ENCODE measurements at places on chromosomes 16 and 17.

DNA sequence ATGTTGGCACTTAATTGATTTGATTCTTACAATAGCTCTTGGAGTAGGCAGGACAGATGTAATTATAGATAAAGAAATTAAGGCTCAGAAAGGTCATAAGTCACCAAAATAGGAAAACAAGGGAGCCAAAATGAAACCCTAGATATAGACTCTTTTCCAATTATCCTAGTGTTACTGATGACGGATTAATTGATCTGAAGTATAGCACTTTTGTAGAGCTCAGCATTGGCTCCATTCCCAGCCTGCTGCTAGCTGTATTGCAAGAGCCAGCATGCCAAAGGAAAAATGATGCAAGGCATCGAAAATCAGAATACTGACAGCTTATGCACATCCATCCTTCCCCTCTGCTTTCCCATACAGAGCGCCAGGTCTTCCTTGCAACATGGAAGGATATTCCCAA lies 21.6 kb upstream of the RASL10B start:
- DNase-seq = peak; percentile 3

- DNase-seq = no peak
These were observed 1.7 kb upstream of the CES5A start for GRCh38 chr16:55876854-55877253.

DNA sequence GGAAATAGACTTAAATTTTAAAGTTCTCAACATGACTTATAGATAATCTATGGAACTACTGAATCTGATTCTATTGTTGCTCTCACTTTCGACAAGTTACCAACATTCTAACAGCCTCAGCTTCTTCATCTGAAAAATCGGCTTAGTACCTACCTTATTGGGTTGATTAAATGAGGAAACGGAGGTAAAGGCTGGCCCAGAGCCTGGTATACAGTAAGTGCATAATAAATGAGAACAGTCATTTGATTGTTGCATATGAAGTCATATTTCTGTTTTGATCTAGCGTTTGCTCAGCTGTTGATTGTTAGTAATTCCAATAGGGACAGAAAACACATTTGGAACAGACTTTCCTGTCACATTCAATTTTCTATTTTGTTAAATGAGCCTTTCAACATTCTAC lies 4.6 kb downstream of the VPS35L start:
- DNase-seq = no peak

GRCh38 chr17:17751489-17752088 lies 70.3 kb downstream of the RAI1 start:
- no peak for DNase-seq

- no peak for DNase-seq
These were observed 484.0 kb upstream of the ERCC4 start for GRCh38 chr16:13435873-13436474.

GRCh38 chr16:64151990-64152767 lies 969.7 kb downstream of the CDH11 start:
- DNase-seq = peak; percentile 43

DNA sequence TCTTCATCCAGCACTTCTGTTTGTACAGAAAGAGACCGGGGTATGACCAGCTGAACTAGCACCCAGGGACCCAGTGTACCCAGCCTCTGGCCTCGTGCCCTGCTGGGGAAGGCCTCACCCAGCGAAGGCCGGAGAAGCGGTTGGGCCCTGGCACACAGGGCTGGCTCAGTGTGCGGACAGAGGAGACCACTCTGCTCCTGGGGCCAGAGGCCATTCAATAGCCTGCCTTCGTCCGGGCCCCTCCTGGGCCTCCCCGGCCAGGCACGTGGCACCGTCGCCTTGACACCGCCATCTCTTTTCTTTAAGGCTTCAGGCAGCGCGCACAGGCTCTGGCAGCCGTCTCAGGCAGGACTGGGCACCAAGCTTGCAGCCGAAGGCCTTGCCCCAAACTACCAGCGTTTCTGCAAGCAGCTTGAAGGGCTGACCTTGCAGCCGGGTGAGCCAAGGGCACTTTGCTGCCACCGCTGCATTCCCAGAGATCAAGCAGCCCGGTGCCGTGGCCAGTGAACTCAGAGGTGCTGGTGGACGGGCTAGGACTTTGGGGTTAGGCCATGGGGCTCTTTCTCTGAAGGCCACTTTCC lies 8.0 kb downstream of the TAX1BP3 start:
- DNase-seq = no peak

DNA sequence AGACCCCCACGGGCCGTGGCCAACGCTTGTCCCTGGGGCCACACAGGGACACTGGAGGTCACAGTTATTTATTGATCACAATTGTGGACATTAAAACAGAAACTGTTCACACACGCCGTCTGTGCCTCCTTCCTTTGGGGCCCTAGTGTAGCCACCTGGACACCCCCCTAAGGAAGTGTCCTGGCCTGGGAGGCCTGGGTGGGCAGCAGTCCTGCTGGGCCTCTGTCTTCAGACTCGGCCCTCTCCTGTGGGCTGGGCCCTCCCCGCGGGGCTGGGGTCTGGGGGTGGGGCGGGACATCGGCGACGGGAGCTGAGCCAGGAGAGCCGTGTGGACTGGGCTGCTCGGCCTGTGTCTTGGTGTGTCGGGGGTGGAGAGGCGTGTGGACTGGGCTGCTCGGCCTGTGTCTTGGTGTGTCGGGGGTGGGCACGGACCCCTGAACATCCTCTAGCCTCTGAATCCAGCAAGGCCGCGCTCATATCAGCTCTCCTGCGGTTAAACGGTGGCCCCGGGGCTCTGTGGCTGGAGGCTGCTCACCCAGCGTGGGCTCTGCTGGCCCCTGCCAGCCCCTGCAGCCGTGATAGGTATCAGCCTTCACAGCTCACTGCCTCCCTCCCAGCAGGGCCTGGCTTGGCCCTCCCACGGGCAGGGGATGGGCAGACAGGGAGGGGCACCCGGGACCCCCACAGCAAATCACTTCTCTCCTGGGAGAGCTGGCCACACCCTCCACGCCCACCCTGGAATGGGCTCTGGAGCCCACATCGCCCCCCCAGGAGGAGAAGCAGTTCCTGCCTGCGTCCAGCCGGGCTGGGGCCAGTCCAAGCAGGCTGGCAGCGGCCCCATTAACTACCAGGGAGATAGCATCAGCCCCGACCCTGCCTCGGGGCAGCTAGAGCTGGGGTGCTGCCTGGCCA lies 1.1 kb upstream of the NHLRC4 start:
- no peak for DNase-seq

DNA sequence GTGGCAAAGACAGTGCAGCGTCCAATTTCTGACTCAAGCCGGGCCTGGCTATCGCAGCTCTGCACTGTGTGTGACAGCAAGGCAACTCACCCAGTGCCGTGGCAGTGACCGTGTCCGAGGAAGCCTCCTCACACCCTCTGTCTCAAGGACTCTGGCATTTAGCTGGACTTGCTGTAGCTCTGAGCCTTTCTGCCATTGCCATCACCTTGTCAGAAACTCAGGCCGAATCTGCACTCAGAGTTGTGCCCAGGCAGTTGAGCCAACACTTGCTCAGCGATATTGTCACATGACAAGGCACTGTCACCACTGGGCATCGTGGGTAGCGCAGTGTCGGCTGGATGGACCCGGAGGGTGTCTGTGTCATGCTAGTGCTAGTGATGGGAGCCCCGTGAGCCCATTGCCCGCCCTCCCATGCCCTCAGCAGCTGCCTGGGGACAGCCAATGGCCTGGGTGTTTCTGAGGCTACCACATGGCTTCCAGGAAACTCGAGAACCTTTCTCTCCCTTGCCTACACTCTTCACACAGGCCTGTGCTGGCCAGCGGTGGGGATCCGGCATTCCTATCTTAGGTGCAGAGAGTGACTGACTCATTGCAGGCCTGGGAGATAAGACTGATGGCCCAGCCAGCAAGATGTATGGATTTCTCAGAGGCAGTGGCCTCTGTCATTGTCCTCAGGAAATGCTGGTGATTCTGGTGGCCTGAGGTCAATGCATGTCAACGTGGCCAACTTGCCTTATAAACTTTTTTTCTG lies 22.1 kb upstream of the STH start:
- DNase-seq = no peak

GRCh38 chr16:8831871-8832716 lies 34.5 kb downstream of the PMM2 start:
- DNase-seq = no peak

- no peak for DNase-seq
These were observed 33.2 kb upstream of the KCNJ2 start for GRCh38 chr17:70136131-70136530.

GRCh38 chr16:85998171-85998867 lies 99.4 kb downstream of the IRF8 start:
- DNase-seq = no peak

- DNase-seq = no peak
These were observed 20.1 kb upstream of the DLX3 start for GRCh38 chr17:50015146-50015545.

- no peak for DNase-seq
These were observed 35.6 kb downstream of the YPEL2 start for GRCh38 chr17:59366773-59367656.

GRCh38 chr17:66397486-66397885 lies 95.1 kb downstream of the PRKCA start:
- no peak for DNase-seq

- no peak for DNase-seq
These were observed 162.0 kb upstream of the ZKSCAN2 start for GRCh38 chr16:25419681-25420080.

DNA sequence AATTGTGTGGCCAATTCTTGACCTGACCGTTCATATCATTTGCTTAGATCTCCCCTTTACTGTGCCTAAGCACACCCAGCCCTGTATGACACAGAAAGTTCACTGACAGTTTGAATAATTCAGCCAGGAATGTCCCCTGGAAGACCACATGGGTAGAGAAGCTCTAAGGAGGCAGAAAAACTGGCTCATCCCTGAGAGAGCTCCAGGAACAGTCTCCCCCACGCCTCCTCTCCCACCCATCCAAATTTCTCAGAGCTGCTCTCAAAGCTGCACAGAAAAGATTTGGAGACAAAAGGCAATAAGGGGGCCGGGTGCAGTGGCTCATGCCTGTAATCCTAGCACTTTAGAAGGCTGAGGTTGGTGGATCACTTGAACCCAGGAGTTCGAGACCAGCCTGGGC lies 11.2 kb downstream of the PRAC1 start:
- no peak for DNase-seq

DNA sequence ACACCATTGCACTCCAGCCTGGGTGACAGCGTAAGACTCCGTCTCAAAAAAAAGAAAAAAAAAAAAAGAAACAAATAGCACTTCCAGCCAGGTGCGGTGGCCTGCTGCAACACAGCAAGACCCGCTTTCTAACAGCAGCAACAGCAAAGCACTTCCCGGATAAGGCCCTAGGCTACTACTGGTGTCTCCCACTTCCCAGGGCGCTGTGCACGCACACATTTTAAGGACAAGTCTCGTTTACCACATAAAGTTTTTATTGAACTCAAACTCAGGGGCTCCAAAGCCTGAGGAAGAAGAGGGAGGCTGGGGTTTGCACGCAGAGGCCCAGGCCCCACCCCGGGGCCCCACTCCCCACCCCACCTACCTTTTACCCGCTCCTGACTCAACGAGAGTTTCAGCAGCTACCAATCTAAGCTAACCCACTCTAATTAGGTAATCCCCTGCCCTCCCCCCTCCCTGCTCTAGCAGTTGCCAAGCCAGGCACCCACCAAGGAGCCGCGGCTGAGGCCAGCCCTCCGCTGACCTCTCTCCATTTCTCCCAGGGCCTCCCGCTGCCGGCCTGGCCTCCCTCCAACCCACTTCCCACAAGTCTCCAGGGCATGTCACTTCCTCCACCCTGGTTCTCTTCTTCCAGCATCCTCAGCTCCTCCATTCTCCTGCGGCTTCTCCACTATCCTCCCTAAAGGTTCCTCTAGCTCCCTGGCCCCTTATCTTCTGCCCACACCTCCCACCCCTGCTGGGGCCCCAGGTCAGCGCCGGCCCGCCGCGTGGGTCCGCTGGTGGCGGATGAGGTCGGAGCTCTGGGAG lies 2.4 kb downstream of the ZNF768 start:
- no peak for DNase-seq

DNA sequence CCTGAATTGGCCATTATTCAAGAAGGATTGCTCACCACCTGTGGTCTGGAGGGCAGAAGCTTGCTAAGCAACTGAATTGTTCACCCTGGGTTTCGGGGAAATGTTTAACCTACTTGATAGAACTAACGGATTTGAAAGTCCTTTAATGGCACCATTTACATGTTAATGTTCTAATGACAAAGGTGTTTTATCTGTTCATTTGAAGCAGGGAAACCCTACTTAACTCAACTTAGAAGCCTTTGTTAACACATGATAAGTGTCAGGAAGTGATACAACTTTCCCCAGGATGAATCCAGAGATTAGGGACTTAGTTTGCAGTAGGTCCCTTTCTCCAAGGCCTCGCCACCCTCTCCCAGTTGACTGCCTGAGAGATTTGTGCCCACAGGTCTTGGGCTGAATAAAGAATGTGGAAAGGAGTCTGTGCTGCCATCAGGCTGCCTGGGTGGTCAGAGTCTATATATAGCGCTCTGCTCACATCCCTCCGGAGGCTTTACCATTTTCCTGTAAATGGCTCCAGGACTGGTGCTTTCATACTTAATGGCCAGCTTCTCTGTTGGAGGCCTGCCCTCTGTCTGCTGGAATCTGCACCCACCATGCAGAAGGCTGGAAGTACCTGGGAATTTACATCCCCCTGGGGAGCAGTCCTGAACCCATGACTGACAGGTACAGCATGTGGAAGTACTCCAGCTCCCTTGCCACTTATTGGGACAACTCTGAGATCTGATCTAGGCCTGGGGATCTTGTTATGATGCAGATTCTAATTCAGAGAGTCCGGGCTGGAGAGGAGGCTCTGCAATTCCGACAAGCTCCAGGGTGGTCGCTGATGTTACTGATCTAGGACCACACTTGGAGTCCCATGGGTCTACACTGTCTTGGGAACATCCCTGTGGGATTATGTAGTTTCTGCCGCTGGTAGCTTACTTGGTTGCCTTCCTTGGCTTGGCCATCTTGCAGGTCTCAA lies 99.9 kb downstream of the ASIC2 start:
- no peak for DNase-seq

- peak; percentile 50 for DNase-seq
These were observed 13.1 kb upstream of the DUSP14 start for GRCh38 chr17:37476431-37477120.

DNA sequence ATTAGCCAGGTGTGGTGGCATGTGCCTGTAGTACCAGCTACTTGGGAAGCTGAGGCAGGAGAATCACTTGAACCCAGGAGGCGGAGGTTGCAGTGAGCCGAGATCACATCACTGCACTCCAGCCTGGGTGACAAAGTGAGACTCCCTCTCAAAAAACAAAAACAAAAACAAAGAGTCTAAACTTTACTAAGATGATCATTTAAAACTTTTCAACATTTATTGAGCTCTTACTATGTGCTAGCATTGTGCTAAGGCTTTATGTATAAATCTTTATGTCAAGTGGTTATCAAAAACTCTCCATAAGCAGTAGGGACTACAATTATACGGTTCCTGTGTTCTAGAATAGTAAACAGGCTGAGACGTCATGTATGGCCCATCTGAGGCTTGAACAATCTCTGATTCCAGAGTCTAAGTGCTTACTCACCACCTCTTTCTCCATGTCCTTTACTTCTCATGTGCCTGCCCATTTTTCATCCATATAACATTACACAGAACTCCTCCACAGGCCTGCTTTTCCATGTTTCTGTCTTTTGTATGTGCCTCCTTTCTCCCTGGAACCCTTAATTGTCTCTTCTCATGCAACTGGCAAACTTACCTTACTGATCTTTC lies 66.7 kb downstream of the NUP88 start:
- DNase-seq = no peak

GRCh38 chr17:30379303-30379902 lies 676 bp downstream of the CPD start:
- DNase-seq = no peak

All from BJ (cell line).